ENCODE measurements at places on chromosomes 7 and 10.
A peak's percentile ranks its signal among the peaks of the same experiment; 100 is the strongest.

- no peak for DNase-seq
These were observed 710.6 kb upstream of the GALNT17 start for GRCh38 chr7:70421319-70421718.

- DNase-seq: no peak
These were observed 33.9 kb downstream of the CYCS start for GRCh38 chr7:25091176-25091575.

GRCh38 chr7:122423591-122423990 is 119.0 kb upstream of the FEZF1 start:
- DNase-seq: no peak

GRCh38 chr7:7944619-7945282 is 23.8 kb upstream of the GLCCI1 start:
- DNase-seq: no peak

GRCh38 chr10:86252556-86252955 is 114.0 kb downstream of the GRID1 start:
- no peak for DNase-seq

GRCh38 chr10:131646551-131647525 is 254.0 kb upstream of the PPP2R2D start:
- peak; percentile 54 for DNase-seq

- DNase-seq: no peak
These were observed 186.6 kb downstream of the DNAJB6 start for GRCh38 chr7:157523371-157523765.
